NCI-H1048 (cell line): ENCODE measurements at places on chromosomes 1 and 21.

DNA sequence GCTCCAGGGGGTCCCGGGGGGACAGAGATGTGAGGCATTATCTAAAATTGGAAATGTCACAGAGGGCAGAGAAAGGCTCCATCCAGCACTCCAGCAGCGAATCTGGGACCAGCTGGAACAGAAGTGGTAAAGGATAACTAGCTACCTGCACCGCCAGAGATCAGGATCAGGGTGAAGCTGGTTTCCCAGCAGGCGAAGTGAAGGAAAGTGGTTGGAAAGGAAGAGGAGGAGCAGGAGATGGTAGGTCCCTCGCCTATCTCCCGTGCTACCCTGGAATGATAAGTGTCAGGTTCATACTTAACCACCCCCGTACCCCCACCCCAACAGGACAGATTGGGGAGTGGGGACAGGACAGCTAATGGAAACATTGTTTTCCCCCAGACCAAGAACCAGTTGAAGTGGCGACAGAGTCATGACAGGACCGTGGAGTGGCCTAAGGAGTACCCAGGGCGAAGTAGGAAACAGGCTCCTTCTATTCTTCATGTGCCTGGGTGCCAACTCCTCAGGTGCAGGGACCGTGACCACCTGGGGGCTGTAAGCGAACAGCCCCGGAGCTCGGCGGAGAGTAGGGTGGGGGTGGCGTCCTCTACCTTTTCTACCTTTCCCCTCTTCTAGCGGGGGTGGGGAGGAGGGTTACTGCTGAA lies 717 bp downstream of the B4GALT3 start:
- no peak for DNase-seq

DNA sequence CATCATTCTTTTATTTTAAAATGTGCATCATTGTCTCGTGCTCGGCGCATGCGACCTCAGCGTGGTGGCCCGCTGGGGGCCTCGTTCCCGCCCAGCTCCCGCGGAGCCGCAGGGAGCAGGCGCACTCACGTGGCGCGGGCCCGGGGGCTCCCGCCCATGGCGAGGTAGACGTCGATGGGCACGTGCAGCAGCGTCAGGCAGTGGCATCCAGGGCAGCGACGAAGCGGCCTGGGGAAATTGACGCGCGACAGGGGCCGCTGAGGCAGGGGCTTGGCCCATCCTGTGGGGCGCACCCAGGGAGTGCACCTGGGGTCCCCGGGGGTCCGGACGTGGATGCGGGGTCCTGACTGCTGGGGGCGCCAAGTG lies 994 bp downstream of the FAM229A start:
- no peak for DNase-seq

DNA sequence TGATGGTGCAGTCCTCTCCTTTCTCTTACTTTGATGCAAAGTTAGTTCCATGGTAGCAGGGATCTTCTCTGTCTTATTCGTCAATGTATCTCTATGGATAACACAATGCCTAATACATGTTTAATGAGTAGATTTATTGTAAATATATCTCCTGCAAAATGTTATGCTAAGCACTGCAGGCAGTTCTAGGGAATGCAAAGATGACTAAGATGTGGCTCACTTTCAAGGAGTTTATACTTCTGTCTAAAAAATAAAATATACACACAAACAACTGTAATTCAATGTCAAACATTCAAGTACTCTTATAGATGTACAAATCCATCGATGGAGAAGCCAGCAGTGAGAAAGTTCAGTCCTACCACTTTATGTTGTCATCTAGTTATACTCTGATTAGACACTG lies 194.3 kb downstream of the KCTD3 start:
- DNase-seq, result no peak

DNA sequence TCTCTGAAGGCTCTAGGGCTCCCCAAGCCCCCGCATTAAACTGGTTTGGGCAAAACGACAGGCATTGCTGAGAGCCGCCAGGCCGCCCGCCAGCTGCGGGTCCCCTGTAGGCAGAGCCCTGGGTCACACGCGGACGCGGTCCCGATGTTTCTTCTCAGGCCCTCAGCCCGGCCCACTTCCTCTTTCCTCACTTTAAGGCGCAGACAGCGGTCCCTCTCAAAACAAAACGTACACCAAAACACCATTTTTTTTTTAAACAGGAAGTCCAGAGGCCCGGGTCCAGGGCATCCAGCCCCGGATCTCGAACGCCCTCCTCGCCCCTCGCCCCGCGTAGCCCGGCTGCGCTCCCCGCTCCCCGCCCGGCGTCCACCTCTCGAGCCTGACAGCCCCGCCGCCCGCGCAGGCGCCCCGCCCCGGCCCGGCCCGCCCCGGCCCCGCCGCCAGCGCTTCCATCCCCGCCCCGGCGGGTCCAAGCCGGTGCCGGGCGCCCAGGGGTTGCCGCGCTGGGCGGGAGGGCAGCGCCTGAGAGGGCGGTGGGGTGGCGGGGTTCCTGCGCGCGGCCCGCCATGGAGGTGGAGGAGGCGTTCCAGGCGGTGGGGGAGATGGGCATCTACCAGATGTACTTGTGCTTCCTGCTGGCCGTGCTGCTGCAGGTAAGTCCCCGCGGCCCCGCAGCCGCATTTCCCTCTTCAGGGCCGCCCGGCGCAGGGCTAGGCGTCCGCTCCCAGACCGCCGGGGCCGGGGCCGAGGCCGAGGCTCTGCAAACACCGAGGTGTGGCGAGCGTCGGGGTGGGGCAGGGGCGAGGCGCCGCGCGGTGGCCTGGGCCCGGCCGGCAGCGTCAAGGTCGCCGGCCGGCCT lies at the start of gene SLC22A15:
SLC22A15 (plus strand) TSS at position 452 of the 859 bp plus-strand sequence; CDS start at position 567, 115 bp downstream.
- DNase-seq, result no peak

GRCh38 chr1:9907441-9907840 lies 2.6 kb downstream of the CTNNBIP1 start:
- no peak for DNase-seq

GRCh38 chr1:30902593-30903290 lies 5.8 kb downstream of the SDC3 start:
- DNase-seq, result no peak

GRCh38 chr1:85065550-85065949 lies 17.2 kb upstream of the MCOLN3 start:
- no peak for DNase-seq

DNA sequence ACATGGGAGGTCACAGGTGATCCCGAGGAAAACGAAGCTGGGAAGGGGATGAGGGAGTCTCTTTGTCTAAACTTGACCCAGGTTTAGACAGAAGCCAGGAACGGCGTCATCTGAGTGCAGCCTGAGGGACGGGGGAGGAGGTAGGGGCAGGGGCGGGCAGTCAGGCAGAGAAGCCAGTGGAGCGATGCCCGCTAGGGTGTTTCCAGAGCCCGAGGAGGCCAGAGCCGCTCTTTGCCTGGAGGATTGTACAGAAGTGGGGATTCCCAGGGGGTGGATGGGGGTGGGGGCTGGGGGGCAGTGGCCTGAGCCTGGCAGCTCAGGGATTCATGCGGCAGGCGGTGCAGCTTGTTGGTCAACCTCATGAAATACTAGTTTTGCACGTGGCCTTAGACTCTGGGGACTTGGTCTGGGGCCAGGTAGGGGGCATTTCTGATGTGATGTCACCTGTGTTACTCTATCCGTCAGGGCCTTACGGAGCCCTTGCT lies 58.4 kb downstream of the VPS26C start:
- no peak for DNase-seq

DNA sequence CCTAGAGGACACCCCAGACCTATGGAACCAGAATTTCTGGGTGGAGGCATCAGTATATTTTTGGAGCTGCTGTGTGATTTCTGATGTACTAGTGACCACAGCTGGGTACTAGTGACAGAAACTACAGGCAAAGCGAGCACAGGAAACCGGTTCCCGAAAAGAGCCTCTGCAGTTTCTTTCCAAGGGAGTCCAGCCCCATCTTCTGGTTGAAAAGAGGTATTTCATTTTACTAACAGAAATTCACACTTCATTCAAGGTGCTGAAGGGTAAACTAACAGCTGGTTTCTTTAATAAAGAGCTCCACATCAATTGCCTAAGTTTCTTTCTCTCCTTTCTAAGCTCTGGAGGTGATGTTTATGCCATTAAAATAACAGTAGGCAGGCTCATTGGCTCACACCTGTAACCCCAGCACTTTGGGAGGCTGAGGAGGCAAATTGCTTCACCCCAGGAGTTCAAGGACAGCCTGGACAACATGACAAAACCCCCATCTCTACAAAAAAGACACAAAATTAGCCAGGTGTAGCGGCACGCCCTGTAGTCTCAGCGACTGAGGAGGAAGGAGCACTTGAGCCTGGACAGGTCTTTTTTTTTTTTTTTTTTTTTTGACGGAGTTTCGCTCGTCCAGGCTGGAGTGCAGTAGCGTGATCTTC lies 22.0 kb downstream of the THAP3 start:
- DNase-seq, result no peak

GRCh38 chr1:214174508-214175199 lies 106.3 kb upstream of the SMYD2 start:
- no peak for DNase-seq

- DNase-seq, result no peak
Observed at GRCh38 chr1:220483700-220484099, 44.2 kb upstream of the MARK1 start.
